Pulmonary artery endothelial cell (primary cell): ENCODE measurements at places on chromosomes 13 and 19. TPM values are rescaled to one million over a fixed set of nuclear protein-coding genes. Genes with fewer than 3 reads are reported as not detected.

Gene IGFL1
- total RNA-seq = not detected in 2 replicates

Gene RYR1
- 0.26 TPM in 1 of 2 replicates, not detected in the other for total RNA-seq

Gene MISP3
- 0.14 and 0.46 TPM in 2 replicates for total RNA-seq

Gene STAP2
- total RNA-seq = 8.1 and 10.3 TPM in 2 replicates

Gene GAMT
- total RNA-seq = 12.3 and 25.5 TPM in 2 replicates

Gene HCST
- total RNA-seq = not detected in 2 replicates

Gene HTR2A
- total RNA-seq = not detected in 2 replicates

Gene CEACAM3
- not detected in 2 replicates for total RNA-seq

Gene SOX1
- total RNA-seq = not detected in 2 replicates

Gene ALG5
- total RNA-seq = 42.1 and 45.4 TPM in 2 replicates

Gene SIGLEC7
- total RNA-seq = not detected in 2 replicates

Gene PRRG2
- total RNA-seq = 3.1 and 4.1 TPM in 2 replicates

Gene ZNF135
- total RNA-seq = 0.46 and 3.2 TPM in 2 replicates

Gene IGFL2
- total RNA-seq = not detected in 2 replicates

Gene CGB3
- total RNA-seq = not detected in 2 replicates

Gene ZNF490
- 6.0 and 9.7 TPM in 2 replicates for total RNA-seq

Gene HSPB6
- 0.20 and 0.67 TPM in 2 replicates for total RNA-seq
